M059J (cell line): ENCODE measurements at places on chromosomes 13 and 19. TPM values are rescaled to one million over a fixed set of nuclear protein-coding genes. Genes with fewer than 3 reads are reported as not detected.

GRCh38 chr19:37779127-37780005 lies at the start of gene ZNF573:
ZNF573 (minus strand) TSS chr19:37779586; CDS start chr19:37773729, 5,857 bp downstream.
- DNase-seq: peak; percentile 93

DNA sequence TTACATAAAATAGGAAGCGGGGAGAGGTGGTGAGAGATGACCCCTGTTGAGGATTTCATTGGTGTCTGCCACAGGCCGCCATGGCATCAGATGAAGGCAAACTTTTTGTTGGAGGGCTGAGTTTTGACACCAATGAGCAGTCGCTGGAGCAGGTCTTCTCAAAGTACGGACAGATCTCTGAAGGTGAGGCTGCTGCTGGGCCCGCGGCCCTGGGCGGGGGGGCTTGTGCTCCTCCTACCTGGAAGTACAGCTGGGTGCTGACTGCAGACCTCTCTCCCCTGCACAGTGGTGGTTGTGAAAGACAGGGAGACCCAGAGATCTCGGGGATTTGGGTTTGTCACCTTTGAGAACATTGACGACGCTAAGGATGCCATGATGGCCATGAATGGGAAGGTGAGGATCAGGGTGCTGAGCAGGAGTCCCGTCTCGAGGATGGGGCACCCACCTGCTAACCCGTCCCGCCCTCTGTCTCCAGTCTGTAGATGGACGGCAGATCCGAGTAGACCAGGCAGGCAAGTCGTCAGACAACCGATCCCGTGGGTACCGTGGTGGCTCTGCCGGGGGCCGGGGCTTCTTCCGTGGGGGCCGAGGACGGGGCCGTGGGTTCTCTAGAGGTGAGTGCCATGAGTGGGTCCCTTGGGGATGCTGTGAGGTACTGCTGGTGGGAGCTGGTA lies 1.9 kb downstream of the CIRBP start:
- DNase-seq: no peak

DNA sequence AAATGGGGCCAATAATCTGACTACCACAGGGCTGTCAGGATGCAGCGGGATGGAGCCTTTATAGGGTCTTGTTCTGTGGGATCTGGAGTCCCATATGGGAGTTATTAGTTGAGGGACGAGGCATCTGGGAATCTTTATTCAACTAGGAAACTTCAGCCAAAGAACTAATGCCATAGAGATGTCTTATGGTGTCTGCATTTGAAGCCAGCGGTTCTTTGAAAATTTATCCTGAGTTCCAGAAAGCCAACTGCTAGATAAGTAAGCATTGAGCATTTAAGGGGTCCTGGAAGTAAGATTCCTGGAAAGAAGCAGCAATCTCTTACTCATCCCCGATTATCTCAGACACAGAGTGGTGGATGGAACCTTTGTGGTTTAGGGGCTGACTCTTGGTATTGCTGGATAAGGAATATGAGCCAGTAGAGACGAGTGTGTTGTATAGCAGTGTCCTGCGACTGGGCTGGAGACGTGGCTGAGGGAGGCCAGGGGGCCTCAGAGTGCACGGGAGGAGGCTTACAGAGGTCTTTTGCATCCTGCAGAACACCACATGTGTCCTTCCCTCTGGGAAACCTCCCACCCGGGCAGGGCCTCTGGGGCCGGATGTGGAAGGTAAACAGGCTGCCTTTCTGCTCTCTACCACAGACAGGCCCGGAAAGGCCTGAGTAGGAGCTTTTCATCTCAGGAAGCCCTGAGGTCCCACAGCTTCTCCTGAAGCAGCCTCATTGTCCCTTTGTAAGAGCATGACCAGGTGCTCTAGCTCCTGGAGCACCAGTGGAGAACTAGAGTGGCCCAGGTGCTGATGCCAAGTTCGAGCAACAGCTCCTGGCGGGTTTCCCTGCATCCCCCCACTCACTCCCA lies 28.8 kb downstream of the ACTN4 start:
- DNase-seq: no peak

GRCh38 chr19:4638317-4638716 lies 999 bp upstream of the TNFAIP8L1 start:
- DNase-seq: no peak

Gene CAMSAP3
- 0.15 TPM in 1 of 2 replicates, not detected in the other for total RNA-seq

Gene CABP5
- 1.1 and 2.8 TPM in 2 replicates for total RNA-seq

- no peak for DNase-seq
These were observed 31.4 kb upstream of the ZNF492 start for GRCh38 chr19:22602631-22603272.

GRCh38 chr13:31380715-31381114 lies 180.9 kb downstream of the B3GLCT start:
- no peak for DNase-seq

- DNase-seq: peak; percentile 52
These were observed 37.2 kb upstream of the ATP11A start for GRCh38 chr13:112652512-112653070.

- DNase-seq: no peak
These were observed 41.9 kb downstream of the C13orf46 start for GRCh38 chr13:113931841-113932459.

GRCh38 chr13:110037925-110038573 lies 251.7 kb upstream of the IRS2 start:
- DNase-seq: no peak
